ENCODE measurements at places on chromosomes 3 and 15.

DNA sequence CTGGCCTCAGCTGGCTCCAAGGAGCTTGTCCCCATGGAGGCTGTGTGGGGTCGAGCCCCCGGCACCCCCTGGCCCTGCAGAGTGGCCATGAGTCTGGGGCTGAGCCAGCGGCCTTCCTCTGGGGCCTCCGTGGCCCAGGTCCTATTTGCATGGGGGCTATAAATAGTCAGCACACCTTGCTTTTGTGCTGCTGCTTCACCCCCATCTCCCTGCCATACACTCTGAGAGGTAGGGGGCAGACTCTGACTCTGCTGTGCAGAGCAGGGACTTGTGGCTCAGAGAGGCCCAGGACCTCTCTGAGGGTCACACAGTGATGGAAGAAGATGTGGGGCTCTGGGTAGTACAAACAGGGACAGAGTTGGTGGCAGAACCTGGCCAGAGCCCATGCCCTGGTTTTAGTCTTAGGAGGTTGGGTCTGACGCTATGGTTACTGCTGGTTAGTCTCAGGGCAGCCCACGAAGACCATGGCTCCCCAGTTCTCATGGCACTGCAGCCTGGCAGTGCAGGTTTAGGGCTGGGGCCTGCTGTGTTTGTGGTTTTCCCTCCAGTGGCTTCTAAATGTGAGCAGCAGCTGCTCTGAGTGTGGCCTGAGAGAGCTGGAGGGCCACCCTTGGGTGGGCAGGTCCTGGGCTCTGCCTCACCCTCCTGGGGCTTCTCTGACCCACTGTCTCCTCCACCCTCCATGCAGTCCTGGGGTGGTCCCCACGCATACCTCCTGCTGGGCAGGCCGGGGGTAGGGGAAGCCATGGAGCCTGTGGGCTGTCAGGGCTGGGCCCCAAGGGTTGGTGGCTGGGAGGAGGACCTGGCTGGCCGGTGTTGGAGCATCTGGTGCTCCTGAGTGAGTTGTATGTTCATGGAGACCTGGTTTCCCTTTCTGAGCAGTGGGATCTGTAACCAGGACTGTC lies 13.6 kb downstream of the PRKCD start:
- no peak for DNase-seq

DNA sequence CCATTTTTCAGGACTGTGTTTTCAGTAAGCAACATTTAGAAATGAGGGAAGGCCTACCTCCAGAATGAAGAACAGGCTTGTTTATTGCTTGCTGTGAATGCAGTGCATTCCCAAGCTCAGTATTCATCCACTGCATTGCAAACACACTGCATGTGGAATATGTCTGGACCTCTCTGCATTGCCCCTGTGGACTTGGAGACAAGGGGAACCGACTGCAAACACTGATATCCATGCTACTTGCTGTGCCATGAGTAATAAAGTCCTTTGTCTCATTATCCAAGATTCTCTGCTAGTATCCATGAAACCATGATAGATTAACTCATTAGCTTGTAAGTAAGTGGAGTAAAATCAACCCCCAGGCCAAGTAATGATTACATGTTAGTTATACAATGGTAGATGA lies 301.2 kb upstream of the NR2E3 start:
- DNase-seq: no peak

DNA sequence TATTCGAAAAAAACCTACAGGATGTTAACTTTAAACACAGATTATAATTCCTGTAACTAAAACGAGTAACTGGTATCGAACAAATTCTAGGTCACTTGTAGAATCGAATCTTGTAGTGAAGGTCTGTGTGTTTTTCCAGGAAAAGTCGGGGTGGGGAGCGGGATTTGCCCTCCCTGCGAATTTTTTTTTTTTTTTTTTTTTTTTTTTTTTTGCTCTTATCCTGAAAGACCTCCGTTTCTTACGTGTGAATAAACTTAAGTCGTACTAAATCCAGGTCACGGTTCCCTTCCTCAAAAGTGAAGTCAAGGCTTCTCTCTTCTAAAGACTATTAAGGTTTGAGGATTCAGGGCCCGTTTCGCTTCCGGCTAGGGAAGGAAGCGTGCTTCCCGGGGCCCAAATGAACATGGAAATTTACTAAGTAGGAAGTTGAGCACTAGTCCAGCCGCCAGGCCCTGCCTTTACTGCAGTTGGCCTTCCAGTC lies 770 bp downstream of the TBC1D5 start:
- DNase-seq: no peak

- no peak for DNase-seq
Measured at GRCh38 chr3:49928481-49929017, 1.1 kb downstream of the MON1A start.

- DNase-seq: no peak
Measured at GRCh38 chr3:107414325-107414964, 37.2 kb downstream of the CCDC54 start.

- no peak for DNase-seq
Measured at GRCh38 chr3:193809106-193809505, 216.1 kb downstream of the OPA1 start.

DNA sequence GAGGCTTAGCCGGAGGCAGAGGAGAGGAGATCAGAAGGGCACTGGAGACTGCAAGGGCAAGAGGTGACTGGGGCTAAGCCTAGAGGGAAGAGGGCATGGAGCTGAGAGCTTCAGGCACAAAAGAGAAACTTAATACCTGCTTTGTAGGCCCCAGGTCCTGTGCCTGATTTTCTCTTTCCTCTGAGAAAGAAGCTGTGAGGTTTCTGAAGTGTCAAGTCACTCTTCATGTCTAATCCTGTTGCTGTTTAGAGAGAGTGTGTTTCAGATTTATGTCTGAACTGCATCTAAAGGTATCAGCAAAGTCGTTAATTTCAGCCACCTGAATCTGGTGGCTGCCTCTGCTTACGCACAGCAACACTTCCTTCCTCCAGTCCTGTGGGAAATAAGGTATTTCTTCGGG lies 106.9 kb upstream of the RNU6-1 start:
- no peak for DNase-seq

DNA sequence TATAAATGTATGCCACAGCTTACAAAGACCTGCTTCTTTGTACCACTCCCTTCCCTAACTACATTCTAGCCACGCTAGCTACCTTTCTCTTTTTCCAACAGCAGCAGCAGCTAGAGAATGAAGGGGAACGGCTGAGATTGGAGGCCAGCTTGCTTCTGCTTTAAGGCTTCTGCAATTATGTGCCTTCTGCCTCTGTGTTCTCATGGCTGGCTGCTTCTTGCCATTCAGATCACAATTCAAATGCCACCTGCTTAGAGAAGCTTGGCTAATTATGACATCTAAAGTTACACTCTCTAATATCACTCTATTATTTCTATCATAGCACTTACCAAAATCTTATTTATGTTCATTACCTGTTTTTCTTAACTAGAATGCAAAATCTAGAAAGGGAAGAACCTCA lies 95.2 kb downstream of the RYK start:
- no peak for DNase-seq

DNA sequence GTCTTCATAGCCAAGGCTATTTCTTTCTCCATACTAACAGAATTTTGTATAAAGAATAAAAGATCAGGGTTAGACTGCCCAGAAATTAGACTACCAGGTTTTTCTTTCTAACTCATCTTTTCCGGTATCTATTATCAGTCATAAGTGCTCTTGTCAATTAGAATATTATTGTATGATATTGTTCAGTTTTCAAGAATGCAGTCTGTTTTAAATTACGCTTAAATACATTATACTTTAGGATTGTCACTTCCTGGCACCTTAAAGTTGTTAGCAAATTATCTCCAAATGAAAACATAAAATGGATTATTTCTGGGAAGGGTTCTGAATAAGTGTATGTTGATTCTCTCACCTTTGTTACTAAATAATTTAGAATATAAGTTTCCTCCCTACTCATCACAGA lies 497.2 kb downstream of the IGSF11 start:
- no peak for DNase-seq

DNA sequence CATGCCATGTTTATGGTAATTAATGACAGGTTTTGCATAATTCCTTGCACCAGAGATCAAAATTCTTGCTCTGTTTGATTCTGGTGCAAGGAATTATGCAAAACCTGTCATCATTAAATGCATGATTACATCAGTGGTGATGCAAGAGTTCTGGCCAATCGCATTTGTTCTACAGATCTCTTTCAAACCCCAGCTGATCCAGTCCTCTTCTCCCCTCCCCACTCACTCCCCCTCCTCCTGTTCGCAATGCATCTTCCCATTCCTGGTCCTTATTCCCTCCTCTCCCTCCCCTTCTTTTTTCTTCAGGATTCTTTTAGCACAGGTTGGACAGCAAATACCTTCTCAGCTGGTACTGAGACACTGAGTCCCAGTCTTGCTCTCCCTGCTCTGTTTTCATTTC lies 82.1 kb downstream of the GABRB3 start:
- DNase-seq: no peak

GRCh38 chr3:165513715-165514701 lies 317.8 kb upstream of the SLITRK3 start:
- DNase-seq: no peak

DNA sequence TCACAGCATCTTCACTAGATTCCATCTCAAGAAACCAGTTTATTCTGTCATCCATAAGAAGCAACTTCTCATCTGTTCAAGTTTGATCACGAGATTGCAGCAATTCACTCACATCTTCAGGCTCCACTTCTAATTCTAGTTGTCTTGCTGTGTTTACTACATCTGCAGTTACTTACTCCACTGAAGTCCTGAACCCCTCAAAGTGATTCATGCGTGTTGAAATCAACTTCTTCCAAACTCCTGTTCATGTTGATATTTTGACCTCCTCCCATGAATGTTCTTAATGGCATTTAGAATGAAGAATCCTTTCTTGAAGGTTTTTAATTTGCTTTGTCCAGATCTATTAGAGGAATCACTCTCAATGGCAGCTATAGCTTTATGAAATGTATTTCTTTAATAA lies 287.6 kb upstream of the TBL1XR1 start:
- DNase-seq: no peak

GRCh38 chr3:126212620-126213378 lies 32.4 kb upstream of the ALDH1L1 start:
- DNase-seq: peak; percentile 75

DNA sequence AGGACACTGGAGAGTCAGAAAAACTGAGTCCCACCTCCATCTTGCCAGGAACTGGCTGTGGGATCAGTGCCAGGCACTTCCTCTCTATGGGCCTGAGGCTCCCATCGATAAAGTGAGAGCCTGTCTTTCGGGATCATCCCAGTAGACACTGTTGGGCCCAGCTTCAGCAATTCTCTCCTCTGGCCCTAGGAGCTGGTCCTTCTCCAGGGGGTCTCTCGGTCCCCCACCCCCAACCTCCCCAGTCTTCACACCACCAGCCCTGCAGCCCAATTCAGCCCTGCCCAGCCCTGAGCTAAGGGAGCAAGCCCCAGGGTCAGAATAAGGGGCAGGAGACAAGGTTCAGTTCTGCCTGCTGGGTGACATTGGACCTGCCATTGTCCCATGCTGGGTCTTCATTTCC lies 4.5 kb upstream of the LCTL start:
- no peak for DNase-seq

GRCh38 chr15:81286621-81287121 lies 37.3 kb downstream of the STARD5 start:
- no peak for DNase-seq

GRCh38 chr3:65706301-65706700 lies 332.4 kb downstream of the MAGI1 start:
- DNase-seq: no peak

- no peak for DNase-seq
Measured at GRCh38 chr3:132569153-132569552, 27.9 kb upstream of the ACKR4 start.

DNA sequence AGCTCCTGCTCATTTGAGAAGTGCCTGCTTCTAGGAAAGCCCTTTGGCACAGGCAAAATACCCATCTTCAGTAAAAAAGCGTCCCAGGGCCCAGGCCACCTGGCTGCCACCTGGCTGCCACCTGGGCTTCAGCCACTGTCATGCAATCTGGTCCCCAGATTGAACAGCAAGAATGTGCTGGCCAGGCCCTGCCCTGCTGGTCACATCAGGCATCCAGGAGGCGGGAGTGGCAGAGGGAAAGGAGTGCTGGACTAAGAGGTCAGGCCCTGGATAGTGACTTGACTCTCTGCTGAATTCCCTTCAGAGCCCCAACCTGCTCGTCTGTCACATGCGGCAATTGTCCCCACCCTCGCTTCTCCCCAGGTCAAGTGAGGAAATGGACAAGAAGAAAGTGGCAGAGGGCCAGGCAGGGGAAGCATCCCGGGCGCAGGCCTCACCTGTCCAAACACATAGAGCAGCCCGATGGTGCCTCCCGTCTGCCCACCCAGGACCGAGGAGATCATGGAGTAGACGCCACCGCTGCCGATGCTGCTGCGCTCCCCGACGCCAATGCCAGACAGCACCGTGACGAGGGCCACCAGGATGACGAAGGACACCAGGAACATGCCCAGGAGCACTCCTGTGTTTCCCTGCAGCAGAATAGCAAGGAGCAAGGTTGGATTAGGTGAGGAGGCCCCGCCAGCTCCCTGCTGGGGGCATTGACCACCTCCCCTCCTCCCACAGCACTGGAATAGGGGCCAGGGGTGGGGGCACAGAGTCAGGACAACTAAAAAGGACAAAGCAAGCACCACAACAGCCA lies 25.5 kb downstream of the SLC12A8 start:
- peak; percentile 72 for DNase-seq

- no peak for DNase-seq
Measured at GRCh38 chr3:154242766-154243165, 81.5 kb downstream of the DHX36 start.

- DNase-seq: no peak
Measured at GRCh38 chr3:162780313-162780712, 1283.7 kb downstream of the OTOL1 start.

- DNase-seq: no peak
Measured at GRCh38 chr3:15009167-15009566, 55.9 kb downstream of the MRPS25 start.

DNA sequence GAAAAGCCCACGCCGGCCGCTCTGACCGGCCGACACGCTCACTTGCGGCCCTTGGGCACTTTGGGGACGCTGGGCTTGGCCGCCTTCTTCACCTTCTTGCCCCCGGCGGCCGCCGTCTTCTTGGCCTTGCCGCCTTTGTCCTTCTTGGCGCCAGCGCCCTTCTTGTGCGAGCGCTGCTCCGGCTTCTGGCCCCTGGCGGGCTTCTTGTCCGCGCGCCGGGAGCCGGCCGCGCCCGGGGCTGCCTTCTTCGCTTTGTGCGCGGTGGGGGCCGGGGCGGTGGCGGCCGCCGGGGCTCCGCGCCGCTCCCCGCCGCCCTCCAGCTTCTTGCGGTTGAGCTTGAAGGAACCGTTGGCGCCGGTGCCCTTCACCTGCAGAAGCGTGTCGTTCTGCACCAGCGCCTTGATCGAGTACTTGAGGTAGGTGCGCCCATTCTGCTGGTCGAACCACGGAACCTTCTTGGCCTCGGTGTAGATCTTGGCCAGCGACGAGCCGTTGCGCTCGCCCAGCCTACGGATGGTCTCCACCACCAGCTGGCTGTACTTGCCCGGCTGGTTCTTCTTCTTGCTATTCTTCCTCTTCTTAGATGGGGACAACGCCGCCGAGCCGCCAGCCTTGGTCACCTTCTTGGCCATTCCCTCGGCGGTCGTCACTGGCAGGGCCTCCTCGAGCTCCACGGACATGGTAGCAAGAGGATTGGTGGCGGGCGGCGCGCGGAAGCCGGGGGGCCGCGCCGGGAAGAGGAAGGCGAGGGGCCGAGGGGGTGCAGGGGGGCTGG lies 36.7 kb downstream of the HMCES start:
- DNase-seq: no peak
